ENCODE measurements at places on chromosomes 1 and 21.

GRCh38 chr1:81113688-81114087 lies 687.0 kb upstream of the ADGRL2 start:
- no peak for DNase-seq

- DNase-seq = peak; percentile 87
These were observed 438 bp upstream of the MIA3 start for GRCh38 chr1:222617367-222617951.

- no peak for DNase-seq
These were observed 6.5 kb upstream of the THEMIS2 start for GRCh38 chr1:27865821-27866220.

DNA sequence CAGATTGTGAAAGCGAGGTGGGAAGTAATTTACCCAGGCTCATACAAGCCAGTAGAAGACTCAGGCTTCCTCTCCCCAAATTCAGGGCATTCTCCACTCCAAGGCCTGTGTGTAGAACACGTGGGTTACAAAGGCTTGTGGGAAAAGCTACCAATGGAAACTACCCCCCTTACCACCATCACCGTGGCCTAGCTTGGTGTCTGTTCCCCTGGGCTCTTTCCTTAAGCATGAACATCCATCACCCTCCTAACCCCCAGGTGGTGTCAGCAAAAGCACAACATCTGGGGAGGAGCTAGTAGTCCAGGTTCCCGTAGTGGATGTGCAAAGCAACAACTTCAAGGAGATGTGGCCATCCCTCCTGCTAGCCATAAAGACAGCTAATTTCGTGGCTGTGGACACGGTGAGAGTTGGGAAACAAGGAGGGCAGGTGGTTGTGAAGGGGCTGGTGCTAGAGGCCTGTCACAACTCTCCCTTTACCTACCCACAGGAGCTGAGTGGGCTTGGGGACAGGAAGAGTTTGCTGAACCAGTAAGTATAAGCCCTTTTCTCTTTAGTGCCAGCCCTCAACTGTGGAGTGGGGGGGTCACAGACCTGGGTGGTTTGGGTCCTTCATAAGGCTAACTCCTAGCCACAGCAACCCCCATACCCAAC lies 701 bp upstream of the MUTYH start:
- peak; percentile 22 for DNase-seq

DNA sequence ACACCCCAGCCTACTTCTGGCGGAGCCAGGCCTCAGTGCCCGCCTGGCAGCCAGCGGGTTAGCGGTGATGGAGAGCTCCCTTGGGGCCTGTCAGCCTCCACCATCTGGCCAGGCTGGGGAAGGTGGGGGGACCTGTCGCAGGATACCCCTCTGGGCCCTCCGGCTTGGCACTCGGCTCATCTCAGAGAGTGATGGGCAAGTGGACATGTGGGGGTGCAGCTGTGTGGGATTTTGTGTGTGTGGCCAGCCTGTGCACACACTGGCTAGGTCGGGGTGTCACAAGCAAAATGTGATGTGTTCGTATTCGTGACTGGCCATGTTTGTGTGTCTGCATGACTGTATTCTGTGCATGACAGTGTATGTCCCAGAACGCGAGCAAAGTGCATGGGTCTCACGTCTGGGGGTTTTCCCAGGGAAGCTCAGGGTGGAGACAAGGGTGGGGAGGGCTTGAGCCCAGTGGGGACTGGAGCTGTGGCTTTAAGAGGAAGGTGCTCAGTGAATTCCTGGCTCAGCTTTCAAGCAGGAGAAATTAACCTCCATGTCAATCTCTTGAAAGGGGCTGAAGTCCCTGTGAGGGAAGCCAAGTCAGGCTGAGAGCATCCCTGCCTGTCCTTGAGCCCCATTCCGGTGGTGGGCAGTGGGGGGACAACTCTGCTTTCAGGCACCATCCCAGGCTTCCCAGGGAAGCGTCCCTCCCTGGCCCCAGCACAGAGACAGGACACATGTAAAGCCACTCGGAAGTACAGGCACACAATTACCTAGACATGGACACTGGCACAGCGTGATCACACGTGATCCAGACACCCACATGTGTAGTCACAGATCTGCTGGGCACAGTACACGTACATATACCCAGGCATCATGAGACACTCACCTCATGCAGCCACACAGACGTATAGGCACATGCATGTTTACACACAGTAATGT lies 21.1 kb upstream of the ADGRB2 start:
- peak; percentile 43 for DNase-seq

DNA sequence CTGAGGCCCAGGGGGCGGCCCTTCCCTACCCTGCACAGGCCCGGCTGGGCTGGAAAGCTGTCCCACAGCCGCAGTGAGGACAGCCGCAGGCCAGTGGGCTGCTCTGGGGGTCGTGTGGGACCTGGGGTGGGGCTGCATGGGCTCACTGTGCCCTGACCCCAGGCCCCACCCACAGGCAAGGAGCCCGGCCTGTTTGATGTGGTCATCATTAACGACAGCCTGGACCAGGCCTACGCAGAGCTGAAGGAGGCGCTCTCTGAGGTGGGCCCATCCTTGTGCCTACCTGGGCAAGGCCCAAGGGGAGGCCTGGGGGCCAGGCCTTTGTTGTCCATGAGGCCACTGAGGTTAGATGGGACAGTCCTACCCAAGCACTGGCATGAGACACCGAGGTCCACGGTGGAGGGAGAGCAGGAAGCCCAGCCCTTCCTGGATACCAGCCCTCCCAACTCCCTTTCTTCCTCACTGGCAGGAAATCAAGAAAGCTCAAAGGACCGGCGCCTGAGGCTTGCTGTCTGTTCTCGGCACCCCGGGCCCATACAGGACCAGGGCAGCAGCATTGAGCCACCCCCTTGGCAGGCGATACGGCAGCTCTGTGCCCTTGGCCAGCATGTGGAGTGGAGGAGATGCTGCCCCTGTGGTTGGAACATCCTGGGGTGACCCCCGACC lies 1.4 kb upstream of the GJC2 start:
- no peak for DNase-seq

DNA sequence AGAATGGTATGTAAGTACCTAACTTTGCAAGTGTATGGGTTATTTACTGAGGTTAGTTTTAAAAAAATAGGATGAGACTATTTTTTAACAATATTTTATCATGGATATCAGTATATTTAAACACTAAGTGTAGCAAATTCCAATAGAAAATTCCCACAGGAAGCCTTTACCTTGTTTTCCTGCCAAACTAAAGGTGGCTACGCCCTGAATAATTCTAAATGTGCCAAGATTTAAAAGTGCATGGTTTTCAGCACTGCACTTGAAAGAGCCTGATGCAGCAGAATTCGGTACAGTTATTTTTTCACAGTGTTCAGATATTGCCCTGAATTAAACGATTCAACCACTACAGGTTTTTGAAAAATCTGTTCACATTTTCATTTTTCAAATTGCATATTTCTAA lies 1622.8 kb upstream of the B3GALT2 start:
- no peak for DNase-seq

DNA sequence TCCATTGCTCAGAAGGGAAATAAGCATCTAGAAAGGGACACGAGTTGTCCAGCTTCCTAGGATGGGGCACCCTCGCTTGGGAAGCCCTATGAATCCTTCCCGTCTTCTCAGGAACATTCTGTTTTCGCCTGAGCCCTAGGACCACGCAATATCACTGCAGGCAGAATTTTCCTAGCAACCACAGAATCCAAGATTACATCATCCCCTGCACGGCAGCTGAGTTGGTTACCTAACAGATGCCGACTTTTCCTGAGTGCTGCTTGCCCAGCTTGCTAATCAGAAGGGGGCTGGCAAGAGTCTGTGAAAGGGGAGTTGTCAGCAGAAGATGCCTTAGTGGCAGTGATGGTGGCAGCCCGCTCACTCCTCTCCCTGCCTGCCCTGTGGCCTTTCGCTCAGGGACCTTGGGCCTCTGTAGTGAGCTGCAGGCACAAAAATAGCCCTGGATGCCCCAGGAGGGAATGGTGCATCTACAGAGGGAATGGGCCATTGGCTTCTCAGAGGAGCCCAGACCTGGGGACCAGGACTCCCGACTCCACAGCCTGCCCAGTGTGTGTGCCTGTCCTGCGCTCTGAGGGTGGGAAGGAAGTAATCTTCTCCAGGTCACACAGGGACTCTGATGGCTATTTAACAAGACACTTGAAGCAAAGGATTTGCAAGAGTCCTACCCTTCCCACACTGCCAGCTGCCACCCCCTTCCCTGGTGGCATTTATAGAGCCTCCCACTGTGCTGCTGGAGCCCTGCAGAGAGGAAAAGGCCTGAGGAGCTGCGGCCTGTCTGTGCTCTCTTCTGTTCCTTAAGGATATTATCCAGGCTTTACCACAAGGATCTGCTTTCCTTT lies 28.9 kb upstream of the CLSTN1 start:
- peak; percentile 88 for DNase-seq

GRCh38 chr1:111958851-111959250 lies 30.6 kb downstream of the KCND3 start:
- DNase-seq = peak; percentile 55

GRCh38 chr1:201422436-201423030 lies 1.0 kb upstream of the TNNI1 start:
- DNase-seq = peak; percentile 4

DNA sequence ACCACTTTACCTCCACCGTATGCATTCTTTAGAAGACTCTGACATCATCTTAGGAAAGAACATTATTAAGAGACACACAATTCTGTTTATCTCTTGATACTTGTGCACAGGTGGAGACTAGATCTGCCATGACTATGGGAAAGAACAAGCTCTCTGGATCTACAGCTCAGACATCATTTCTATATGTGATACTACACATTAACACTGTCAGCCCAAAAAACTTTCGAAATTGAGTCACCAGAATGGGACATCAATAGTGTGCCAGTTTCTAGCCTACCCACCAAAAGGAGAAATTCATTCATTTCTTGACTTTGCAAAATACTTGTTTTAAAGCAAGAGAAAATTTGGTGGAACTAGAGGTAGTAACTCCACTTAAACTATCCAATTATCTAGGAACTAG lies 6.0 kb upstream of the EVI5 start:
- no peak for DNase-seq

DNA sequence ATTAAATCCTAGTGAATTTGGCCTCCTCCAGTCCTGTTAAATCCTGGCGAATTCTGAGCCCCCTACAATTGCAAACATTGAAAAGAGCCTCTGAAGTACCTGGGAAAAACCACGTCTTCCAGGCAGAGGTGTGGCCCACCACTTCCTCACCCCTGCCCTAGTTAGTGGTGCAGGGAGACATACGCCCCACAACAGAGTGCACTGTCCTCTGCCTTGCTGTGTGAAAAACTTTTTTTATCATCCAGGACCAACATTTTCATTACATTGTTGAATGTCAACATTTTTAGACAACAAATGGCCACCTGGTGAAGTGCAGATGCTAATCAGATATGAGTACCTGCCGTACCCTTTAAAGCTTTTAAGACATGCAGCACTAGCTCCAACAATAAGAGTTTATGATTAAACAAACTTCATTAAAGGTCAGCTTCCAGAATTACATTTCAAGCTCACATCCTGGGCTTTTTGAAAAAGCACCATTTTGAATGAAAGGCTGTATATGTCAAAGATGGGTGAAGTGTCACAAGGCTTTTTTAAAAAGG lies 13.6 kb upstream of the TMPRSS2 start:
- DNase-seq = no peak

DNA sequence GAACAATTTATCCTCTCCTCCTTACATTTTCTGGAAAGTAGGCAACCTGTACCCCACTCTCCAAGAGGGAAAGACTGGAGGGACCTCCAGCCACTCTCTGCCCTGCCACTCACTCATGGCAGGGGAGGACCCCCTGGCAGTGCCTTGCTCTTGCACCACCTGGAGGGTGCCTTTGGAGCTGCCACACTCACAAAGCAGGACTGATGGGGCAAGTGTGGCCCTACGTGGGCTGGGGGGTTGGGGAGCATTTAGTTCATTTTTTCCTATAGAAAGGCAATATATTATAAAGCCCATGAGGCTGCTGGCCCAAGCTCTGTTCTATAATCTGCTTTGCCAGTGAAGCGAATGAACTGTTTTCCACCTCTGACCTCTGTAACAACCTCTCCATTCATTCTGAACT lies 50.3 kb downstream of the GPR161 start:
- DNase-seq = no peak

GRCh38 chr1:66396212-66396890 lies 137.6 kb upstream of the SGIP1 start:
- no peak for DNase-seq

DNA sequence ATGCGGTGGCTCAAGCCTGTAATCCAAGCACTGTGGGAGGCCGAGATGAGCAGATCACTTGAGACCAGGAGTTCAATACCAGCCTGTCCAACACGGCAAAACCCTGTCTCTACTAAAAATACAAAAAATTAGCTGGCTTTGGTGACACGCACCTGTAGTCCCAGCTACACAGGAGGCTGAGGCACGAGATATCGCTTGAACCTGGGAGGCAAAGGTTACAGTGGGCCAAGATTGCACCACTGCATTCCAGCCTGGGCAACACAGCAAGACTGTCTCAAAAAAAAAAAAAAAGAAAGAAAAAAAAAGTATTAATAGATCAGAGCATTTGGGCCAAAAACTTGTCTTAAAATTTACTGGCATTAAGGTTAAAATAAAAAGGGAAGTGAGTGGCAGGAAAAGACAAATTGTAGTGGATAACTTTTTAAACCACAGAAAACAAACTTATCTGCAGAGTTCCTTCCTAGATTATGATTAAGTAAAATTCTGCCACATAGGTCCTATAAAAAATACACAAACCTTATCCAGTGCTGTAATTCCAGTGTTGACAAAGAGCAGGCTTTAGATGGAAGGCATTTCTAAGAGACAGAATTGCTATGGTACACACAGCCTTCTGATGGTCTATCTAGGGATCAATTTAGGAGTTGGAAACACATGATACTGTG lies 53.3 kb downstream of the EIF4G3 start:
- DNase-seq = no peak

GRCh38 chr1:108117945-108118902 lies 81.9 kb downstream of the SLC25A24 start:
- DNase-seq = no peak

GRCh38 chr1:24694380-24694843 lies 50.8 kb upstream of the CLIC4 start:
- DNase-seq = no peak

GRCh38 chr1:24713736-24714135 lies 31.5 kb upstream of the CLIC4 start:
- no peak for DNase-seq

DNA sequence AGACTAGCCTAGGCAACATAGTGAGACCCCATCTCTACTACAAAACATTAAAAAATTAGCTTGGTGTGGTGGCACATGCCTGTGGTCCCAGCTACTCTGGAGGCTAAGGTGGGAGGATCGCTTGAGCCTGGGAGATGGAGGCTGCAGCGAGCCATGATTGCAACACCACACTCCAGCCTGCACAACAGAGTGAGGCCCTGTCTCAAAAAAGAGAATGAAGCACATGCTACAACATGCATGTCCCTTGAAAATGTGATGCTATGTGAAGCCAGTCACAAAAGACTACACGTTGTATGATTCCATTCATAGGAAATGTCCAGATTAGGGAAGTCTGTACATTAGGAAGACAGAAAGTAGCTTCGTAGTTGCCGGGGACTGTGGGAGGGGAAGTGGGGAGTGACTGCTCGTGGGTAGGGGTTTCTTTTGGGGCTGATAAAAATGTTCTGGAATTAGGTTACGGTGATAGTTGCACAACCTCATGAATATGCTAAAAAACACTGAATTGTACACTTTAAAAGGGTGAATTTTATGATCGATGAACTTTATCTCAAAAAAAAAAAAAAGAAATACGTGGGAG lies 202.1 kb downstream of the KAZN start:
- no peak for DNase-seq

DNA sequence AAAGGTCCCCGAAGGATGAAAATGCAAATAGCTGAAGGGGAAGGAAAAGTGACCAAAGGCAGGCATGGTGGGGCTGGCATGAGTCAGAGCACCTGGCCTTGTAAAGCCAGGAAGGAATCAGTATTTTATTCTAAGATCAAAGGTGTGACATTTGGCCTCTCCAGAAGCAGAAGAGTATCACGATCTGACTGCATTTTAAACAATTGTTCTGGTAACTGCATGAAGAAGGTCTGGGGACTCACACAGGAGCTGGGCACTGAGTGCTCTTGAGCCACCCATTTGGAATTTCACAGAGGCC lies 23.2 kb downstream of the MAB21L3 start:
- no peak for DNase-seq
